ENCODE measurements at places on chromosomes 13 and 19.

GRCh38 chr19:14055396-14055795, 6.5 kb downstream of the PALM3 start:
- DNase-seq, result no peak

DNA sequence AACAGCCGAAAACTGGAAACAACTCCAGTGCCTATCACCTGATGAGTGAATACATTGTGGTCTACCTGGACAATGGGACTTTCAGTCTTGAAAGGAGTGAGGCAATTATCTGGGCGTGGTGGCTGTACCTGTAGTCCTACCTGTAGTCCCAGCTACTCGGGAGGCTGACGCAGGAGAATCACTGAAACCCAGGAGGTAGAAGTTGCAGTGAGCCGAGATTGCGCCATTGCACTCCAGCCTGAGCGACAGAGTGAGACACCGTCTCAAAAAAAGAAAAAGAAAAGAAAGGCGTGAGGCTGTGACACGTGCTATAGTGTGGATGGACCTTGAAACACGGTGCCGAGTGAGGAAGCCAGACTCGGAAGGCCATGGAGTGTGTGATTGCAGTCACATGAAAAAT, 4.1 kb upstream of the NTN5 start:
- DNase-seq, result no peak

- no peak for DNase-seq
Measured at GRCh38 chr19:58021541-58022282, 12.1 kb upstream of the ZSCAN1 start.

- DNase-seq, result no peak
Measured at GRCh38 chr19:16259385-16260159, 61.9 kb downstream of the AP1M1 start.

GRCh38 chr19:19651076-19651475, 7.6 kb upstream of the GMIP start:
- DNase-seq, result no peak

GRCh38 chr13:39536274-39536673, 66.7 kb downstream of the LHFPL6 start:
- no peak for DNase-seq

DNA sequence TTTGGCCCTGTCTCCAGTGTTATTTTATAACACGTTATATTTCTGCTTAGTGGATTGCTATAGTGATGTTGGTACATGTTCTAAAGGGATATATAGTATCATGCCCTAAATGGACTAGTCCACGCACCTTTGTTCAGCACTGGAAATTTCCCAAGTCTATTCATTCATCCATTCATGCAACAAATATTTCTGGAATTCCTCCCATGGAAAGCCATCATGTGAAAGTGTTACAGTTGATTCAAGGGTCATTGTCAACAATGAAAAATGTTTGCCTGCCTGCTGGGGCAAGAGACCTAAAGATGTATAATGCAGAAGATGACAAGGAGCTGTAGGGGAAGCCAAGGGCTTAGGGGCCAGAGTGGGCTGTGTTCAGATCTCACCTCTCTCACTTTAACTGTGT, 10.8 kb upstream of the HSPH1 start:
- DNase-seq, result no peak

- DNase-seq, result no peak
Measured at GRCh38 chr19:35955881-35956634, 19.9 kb downstream of the LRFN3 start.

DNA sequence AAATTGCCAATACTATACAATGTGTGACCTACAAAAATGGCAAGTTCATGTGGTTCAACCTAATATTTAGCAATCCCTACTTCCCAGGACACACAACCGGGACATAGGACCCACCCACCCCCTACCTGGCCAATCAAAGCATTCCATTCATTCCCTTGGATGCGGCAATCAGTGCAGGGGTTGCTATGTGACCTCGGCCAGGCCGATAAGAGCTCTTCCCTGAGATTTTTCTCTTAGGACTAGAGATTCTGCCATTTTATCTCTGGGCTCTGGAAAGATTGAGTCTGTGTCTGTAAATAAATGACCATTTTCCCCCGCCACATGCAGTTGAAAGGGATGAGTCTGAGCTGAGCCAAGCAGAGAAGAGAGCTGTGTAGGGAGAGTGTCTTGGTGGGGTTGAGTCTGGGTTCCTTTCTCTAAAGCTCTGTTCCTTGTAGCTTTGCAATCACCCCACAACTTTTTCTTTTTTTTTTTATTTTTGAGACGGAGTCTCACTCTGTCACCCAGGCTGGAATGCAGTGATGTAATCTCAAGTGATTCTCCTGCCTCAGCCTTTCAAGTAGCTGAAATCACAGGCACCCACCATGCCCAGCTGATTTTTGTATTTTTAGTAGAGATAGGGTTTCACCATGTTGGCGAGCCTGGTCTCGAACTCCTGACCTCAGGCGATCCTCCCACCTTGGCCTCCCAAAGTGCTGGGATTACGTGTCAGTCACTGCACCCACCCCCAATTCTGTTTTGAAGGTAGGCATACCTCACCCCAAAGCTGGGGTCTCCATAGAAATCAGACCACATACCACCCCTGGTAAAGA, 7.4 kb downstream of the IFNL1 start:
- no peak for DNase-seq

GRCh38 chr19:6876748-6877147, 10.6 kb upstream of the ADGRE1 start:
- no peak for DNase-seq
